ENCODE measurements at places on chromosomes 5 and 9.

GRCh38 chr5:75049456-75050351, 2.7 kb downstream of the GCNT4 start:
- DNase-seq, result no peak

DNA sequence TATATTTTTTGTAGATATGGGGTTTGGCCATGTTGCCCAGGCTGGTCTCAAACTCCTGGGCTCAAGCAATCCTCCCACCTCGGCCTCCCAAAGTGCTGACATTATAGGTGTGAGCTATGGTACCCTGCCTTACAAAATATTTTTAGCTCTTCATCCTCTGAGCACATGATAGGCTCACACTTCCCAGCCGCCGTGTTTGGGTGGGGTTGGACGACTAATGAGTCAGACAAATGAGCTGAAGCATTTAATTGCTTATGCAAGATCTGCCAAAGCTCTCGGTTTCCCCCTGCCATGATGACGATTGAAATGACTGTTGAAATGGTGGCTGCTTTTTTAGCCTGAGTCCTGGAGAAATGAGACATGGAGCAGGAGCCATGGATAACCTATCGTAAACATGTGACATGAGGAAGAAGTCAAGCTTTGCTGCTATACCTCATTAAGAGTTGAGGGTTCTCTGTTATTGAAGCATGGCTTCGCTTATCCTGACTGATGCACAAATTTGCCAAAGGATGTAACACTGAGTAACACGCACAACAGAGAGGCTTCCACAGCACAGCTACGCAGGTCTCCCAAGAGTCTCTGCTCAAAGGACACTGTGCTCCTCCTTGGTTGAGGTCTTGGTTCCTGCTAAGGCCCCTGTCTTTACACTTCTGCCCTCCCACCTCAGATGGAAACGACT, 48.2 kb upstream of the GFPT2 start:
- DNase-seq, result no peak

- no peak for DNase-seq
Observed at GRCh38 chr5:123537256-123537655, 25.3 kb downstream of the CSNK1G3 start.

- DNase-seq, result no peak
Observed at GRCh38 chr5:53084546-53085255, 24.9 kb downstream of the MOCS2 start.

DNA sequence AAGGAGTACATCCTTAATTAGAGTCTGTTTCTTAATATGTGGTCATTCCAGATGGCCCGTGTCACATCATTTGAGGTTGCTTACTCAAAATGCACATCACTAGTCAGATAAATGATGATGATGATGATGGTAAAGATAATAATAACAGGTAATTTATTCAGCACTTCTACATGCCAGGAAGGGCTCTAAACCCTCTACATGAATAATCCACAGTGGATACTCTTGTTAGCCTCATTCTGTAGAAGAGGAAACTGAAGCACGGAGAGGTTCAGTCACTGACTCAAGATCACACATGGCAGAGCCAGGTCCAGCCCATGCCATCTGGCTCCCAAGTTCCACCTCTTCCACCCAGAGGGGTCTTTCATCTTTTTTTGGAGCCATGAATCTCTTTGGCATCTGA, 11.7 kb downstream of the SH3PXD2B start:
- no peak for DNase-seq

DNA sequence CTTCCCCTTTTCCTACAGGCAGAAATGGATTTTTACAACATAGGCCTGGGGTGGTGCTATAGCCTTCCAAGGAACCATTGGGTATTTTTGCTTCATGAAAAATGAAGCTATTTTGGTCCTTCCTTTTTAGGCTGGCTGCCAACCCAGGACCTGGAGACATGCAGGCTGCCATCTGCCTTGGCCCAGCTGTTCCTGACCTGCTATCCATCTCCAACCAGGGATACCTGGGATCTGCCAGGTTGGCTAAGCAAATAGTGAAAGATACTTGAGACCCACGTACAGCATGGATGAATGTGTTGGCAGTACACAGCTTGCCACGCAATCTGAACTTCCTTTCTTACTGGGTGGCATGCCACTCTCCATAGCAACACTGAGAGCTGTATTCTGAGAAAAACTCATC, 31.1 kb downstream of the MRPS27 start:
- DNase-seq, result no peak

All from stimulated activated CD4-positive, alpha-beta T cell treated with anti-CD3 and anti-CD28 coated beads, Interleukin-1b, Interleukin-23, amount 100 ng/mL, for 24 hours (primary cell).